ENCODE measurements at places on chromosomes 4 and X.

GRCh38 chr4:88857588-88857987, 160.0 kb upstream of the NAP1L5 start:
- DNase-seq = no peak
- H3K36me3 ChIP-seq = no peaks in the 10 kb centered on the region
- H3K27ac ChIP-seq = no peak overlapping the region
- H3K4me1 ChIP-seq = no peaks in the 10 kb centered on the region
- H3K27me3 ChIP-seq = no peaks in the 10 kb centered on the region
- H3K4me3 ChIP-seq = no peak overlapping the region

DNA sequence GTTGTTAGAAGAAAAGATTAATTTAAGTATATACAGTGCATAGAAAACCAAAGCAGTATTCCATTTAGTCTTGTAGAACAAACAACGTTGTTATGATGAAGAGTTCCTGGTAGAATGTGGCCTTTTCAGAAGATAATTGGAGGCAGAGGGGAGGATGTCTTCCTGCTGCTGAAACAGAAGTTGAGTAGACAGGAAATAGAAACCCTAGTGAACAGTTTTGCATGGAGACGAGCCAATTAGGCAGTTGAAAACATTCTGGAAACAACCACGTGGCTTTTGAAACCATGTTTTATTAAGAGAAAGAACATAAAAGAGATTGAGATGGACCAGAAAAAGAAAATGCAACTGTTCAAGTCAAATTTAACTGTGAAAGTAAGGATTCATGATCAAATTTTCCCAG, 325.2 kb downstream of the CAMK2D start:
- no peak for DNase-seq
- no peak overlapping the region for H3K27ac ChIP-seq
- no peak overlapping the region for H3K4me3 ChIP-seq
- H3K36me3 ChIP-seq = no peaks in the 10 kb centered on the region
- no peaks in the 10 kb centered on the region for H3K4me1 ChIP-seq

DNA sequence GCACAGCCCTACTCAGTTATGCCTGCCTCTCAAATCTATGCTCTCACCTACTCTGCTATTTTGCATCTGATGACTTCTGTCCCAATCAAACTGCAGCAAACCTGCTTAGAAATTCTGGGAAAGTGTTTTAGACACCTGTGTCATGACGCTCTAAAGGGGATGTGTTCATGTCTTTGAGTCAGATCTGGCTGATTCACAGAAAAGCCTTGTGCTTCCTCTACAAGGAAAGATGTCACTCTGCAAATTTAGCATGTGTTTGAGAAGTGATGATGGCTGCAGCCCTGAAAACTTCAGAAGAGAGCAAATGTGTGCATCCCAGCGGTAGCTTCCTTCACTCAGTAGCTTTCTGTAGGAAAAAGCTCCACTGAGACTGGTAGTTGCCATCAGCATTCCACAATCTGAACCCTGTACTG, 235.4 kb downstream of the MGST2 start:
- H3K4me1 ChIP-seq = no peaks in the 10 kb centered on the region
- H3K4me3 ChIP-seq = no peak overlapping the region
- H3K27me3 ChIP-seq = no peaks in the 10 kb centered on the region

DNA sequence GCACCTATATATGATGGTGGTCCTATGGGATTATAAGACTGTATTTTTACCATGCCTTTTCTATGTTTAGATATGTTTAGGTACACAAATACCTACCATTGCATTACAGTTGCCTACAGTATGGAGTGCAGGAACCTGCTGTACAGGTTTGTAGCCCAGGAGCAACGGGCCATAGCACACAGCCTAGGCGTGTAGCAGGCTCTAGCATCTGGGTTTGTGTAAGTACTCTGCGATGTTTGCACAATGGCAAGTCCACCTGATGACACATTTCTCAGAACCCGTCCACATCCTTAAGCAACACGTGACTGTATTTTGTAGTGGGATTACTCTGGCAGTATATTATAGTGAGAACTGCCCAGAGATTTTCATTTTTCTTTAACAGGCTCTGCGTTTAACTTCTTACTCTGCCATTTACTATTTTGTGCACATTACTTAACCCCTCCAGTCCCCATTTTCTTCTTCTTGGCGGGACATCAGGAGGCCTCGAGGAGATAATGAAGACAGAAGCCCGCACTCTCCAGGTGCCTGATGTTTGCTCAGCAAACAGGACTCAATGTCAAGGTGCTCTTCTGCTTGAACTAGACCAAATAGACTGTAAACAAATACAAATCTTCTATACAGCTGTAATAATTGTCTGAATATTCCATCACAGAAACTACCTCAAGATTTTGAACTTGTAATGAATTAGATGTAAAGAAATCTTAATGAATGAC, 102.0 kb upstream of the PDLIM3 start:
- H3K36me3 ChIP-seq = no peaks in the 10 kb centered on the region
- no peak overlapping the region for H3K4me3 ChIP-seq
- no peak overlapping the region for H3K27ac ChIP-seq
- H3K4me1 ChIP-seq = no peaks in the 10 kb centered on the region

GRCh38 chr4:158428242-158428641, 93.4 kb upstream of the RXFP1 start:
- no peaks in the 10 kb centered on the region for H3K27me3 ChIP-seq
- no peaks in the 10 kb centered on the region for H3K36me3 ChIP-seq
- DNase-seq = no peak
